ENCODE measurements at places on chromosomes 11 and 22.

- DNase-seq = no peak
Observed at GRCh38 chr22:47300698-47301405, 538.4 kb downstream of the TBC1D22A start.

GRCh38 chr11:97548280-97548679 is 1158.5 kb downstream of the JRKL start:
- no peak for DNase-seq

DNA sequence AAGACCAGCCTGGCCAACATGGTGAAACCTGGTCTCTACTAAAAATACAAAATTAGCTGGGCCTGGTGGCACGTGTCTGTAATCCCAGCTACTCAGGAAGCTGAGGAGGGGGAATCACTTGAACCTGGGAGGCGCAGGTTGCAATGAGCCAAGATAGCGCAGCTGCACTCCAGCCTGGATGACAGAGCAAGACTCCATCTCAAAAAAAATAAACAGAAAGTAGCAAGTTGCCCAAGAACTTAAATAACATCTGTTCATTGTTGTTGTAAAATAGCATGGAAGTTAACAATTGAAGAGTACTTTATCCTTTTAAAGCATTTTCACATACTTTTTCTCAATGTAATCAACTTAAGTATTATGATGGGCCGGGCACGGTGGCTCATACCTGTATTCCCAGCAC is 5.7 kb downstream of the AMBRA1 start:
- no peak for DNase-seq

DNA sequence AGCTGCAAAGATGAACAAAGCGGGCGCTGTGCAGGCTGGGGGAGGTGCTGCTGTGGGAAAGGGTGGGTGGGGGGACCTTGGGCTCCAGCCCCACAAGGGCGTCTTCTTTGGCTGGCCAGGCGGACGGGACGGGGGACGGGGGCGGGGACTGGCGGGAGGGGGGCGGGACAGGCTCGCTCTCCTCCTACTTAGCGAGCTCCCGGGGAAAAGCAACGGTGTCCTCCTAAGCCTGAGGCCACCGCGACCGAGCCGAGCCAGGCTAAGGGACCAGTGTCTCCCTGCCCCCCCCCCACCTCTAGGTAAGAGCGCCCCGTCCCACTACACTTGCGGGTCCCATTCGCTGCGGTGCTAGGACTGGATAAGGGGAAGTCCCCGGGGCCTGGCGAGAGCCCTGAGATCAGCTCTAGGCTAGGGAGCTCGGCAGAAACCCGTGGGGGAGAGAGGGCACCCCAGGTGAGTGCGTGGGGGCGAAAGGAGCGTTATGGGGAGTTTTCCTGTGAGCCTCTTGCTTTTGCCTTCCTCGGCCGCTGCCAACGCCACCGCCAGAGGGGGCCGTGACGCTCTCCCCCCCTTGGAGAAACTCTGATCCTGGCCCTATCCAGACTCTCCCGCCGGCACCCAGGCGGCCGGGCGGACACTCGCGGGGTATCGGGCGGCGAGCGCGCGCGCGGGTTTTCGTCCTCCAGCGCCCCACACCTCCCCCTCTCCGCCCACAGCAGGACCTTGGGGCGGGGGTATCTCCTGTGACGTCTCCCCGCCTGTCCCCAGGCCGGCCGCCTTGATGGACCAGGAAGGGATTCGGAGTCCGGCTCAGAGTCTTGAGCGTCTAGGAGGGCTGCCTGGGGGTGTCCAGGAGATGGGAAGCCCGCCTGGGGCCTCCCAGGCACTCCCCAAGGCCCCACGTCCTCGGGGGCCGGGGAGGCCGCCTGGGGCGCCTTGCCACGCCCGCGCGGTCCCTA is at the start of gene PHLDB1:
Gene PHLDB1 (plus strand): TSS at position 215 of the 959 bp plus-strand sequence. CDS start 6,222 bp downstream, outside the sequence.
- no peak for DNase-seq

GRCh38 chr11:130166457-130166784 is 6.8 kb downstream of the ST14 start:
- DNase-seq = no peak

- DNase-seq = no peak
Observed at GRCh38 chr11:74731301-74732094, at the start of gene CHRDL2. TSS of gene CHRDL2 (minus strand) at chr11:74731426. CDS start at chr11:74730888, 538 bp downstream.

All from NCI-H1436 treated with DMSO at 0.1 percent for 48 hours (cell line).